Mucosa of descending colon (tissue), 3 donors: ENCODE measurements at places on chromosomes 3 and 15. TPM values are rescaled to one million over a fixed set of nuclear protein-coding genes. Genes with fewer than 3 reads are reported as not detected.

The ZNF860 gene
- total RNA-seq, result 0.70 TPM

GRCh38 chr15:66721501-66721937, 19.5 kb downstream of the SMAD6 start:
- no peak for DNase-seq

The GPR176 gene
- 0.32 TPM for total RNA-seq

DNA sequence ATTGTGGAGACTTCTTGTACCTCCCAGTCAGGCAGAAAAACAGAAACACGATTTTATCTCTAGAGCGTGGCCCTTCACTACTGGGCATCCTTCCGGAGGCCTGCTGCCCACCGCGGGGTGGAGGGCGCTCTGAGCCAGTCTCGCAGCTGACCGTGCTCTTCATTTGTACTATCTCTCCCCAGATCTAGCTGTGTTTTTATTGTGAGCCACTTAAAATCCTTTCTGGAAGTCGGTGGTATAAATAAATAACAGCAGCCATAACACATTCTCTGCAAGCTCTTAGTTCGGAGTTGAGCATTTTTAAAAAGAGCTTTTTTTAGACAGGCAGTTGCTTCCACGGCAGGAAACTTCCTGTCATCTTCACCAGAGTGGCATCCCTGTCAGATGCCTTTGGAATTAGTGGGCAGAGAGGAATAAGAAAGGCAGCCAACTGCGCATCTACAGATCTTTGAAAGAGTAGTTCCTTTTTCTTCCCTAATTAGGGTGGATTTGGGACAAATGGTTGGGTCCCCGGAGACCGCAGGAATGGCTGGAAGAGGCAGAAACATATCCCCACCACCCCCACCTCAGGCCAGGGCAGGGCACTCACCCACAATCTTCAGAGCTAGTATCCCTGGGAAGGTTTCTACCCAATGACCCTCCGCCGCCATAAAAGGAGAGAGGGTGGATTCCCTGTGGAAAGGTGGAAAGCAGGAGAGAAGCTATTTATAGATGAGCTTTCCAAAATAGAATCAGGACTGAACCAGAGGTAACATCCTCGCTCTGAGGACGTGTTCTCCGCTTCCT, 91.1 kb downstream of the TOP2B start:
- no peak for DNase-seq

DNA sequence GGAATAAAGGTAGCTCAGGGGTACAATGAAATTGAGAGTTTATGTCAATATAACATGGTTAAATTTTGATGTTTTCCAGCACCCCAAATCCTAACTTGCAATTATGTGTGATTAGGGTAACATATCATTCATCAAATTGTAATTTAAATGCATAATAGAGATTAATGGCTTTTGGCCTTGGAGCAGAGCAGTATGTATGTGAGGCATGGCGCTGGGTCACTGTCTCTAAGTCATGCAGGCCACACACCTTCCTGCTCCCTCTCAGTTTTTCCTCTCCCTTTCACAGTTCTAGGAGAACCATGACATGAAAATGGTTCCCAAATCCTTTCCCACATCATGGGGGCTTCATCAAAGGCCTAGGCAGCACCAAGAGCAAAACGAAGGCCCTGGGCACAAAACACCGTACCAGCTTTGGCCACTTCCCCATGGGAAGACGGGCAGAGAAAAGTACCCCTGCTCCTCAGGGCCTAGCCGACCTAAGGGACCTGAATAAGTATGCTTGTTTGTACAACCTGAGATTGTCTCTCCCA, 3.9 kb upstream of the SRP14 start:
- DNase-seq, result no peak

GRCh38 chr15:65837301-65838294, 31.7 kb upstream of the RAB11A start:
- no peak for DNase-seq

- DNase-seq, result no peak
These were observed 49.6 kb downstream of the SLMAP start for GRCh38 chr3:57805674-57806073.

The IQCH gene
- 3.0 TPM for total RNA-seq

DNA sequence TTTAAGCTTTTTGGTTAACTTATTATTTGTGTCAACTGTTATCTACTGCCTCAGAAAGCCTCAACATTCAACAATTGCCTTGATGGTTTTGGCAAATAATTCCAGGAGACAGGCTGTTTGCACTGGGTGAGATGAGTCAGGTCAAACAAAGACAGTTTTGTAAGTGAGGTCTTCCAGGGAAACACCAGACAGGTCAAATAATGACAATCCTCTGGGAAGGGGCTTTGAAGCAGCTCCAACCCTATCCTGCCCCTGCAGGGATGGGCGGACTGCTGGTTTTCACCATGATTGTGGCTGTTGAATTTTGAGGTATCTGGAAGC, 79.4 kb upstream of the PRR23E start:
- DNase-seq, result no peak

The EPHA3 gene
- total RNA-seq, result 2.0 TPM

DNA sequence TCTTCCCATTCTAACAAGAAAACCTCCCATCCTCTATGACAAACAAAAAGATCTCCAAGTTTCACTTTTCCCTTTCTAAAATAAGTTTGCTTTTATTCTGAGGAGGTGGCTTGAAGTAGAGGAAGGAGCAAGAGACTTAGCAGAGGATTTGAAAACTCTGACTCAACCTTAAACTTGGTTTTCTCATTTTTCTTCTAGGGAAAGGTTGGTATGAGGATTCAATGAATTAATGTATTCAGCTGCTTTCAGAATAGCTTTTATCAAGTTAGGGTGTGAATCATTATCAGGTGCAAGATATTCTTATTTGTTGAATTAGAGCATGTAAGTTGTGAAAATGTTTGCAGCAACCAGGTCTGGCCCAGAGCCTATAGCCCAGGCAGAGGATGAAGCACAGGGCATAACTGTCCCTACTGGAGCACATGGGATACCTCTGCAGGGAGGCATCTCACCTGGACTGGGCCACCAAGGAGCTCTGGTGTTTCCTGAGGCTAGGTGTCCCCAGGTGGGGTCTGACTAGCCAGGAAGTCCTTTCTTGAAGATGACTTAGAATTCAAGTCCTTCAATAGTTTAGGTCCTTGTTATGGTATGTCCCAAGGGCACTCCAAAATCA, 42.3 kb downstream of the SATB1 start:
- DNase-seq, result no peak

DNA sequence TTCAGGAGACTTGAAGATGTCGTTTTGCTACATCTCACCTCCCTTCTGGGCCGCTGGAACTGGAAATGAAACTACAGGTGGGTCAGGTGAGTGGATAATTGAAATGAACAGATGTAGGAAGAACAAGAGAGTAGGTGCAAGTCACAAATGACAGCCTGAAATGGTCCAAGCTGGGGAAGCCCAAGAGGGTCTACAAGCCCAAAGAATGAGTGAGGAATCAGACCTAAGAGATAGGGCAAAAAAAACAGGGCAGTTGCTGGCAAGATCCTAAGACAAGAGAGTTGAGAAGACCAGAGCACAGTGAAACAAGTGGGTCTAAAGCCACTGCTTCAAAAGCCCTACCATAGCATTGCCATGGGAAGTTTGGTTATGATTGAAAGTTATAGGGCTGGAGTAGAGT, 67.4 kb upstream of the SNRK start:
- DNase-seq, result no peak
